Right ventricle myocardium inferior (tissue), 1 donor: ENCODE measurements at places on chromosomes 2 and 18. TPM values are rescaled to one million over a fixed set of nuclear protein-coding genes. Genes with fewer than 3 reads are reported as not detected.

Gene SKOR2
- total RNA-seq, result not detected

Gene RNF103
- total RNA-seq, result 49.6 TPM

DNA sequence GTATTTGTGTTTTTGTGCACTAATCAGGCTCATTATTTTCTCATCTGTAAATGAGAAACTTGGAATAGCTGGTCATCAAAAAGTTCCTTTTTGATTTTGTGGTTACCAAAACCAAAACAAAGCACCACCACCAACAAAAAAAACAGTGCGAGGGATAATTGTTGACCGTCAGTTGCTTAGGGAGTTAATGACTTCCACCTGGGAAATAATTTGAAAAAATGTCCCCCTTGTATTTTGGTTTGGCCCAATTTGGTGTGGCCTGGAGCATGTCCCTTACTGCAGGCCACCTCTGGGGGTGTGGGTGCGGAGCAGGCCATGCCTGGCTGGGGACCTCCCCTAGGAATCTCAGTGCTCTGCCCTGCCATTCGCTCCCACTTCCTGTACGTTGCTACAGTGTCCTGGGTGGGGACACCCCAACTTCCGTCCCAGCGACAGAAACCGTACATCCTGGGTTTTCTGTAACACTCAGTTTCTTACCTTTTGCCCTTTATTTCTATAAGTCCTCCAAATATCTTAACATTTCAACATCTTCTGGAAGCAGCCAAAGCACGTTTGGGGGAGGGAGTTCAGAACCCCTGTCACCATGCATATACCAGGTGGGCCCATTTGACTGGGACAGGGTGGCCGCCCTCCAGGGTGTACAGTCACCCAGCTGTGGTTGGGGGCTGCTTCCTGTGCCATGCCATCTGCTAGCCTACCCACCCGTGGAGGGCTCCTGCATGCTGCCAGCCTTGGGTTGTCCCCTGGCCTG, 31.3 kb downstream of the NCK2 start:
- no peak for DNase-seq

Gene IL1RL1
- total RNA-seq, result 1.7 TPM

DNA sequence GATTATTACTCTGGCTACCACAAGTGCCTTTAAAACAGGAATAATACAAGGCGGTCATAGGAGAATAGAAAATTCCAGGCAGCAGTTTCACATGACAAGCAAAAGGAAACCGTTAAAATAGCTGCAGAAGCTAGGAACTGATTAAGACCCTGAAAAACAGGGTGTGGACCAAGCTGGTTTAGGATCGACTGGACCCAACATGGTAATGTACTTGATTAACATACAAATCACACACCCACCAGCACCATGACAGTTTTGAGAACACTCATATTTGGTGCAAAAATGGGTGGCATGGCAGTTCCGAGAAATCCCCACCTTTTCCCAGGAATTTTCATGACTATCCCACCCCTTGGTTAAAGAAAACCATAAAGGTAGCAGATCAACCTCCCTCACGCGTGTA, 51.9 kb upstream of the TMEM163 start:
- no peak for DNase-seq

Gene LRPPRC
- total RNA-seq, result 83.9 TPM

Gene PRKAG3
- not detected for total RNA-seq

DNA sequence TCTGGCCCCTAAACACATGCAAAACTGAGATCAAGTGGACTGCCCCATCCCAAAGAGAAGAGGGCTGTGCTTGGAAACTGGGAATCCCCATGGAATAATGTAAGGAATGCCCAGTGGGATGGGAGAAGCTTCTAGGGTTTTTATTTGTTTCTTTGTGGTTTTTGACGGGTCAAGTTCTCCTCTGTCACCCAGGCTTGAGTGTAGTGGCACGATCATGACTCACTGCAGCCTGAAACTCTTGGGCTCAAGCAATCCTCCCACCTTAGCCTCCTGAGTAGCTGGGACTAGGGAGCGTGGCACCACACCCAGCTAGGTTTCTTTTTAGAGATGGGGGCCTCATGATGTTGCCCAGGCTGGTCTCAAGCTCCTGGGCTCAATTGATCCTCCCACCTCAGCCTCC, 101.7 kb upstream of the ZSWIM2 start:
- DNase-seq, result no peak

DNA sequence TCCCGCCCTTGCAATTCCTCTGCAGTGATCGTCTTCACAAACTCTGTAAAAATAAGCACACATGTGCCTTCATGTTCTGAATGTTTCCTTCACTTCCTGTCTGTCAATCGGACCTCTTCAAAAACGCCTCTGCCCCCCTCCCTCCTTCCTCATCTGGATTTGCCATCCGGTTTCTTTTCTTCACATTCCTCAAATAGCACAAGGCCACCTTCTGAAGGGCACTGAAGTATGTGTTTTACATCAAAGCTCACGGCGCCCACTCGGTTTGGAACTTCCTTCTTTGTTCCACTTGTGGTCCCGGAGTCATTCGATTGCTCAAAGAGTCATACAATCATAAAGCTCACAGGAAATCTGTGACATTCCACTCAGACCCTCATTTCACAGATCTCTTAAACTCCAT, 758.1 kb upstream of the SALL3 start:
- DNase-seq, result no peak

- no peak for DNase-seq
These were observed 61.8 kb upstream of the STK17B start for GRCh38 chr2:196233021-196233804.

Gene DRC1
- total RNA-seq, result 0.30 TPM

GRCh38 chr2:28991021-28991420, 9.9 kb downstream of the TOGARAM2 start:
- DNase-seq, result no peak

Gene ALMS1
- total RNA-seq, result 7.9 TPM

DNA sequence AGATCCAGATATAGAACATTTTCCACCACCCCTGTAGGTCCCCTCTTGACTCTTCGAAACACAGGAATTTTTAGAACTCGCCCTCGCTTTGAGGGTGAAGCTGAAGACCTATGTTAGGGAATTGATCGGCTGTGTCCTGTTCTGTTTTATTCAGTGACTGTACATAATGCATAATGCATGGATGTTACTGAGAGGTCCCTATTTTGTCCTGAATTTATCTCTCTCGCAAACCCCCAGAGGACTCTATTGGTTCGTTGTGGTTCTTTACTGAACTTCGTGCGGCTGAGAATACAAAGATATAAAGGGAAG, 431 bp upstream of the EIF5B start:
- no peak for DNase-seq
